Upper lobe of left lung (tissue), 6 donors: ENCODE measurements at places on chromosomes 16 and 17. TPM values are rescaled to one million over a fixed set of nuclear protein-coding genes. Genes with fewer than 3 reads are reported as not detected.

LPO gene
- not detected for total RNA-seq

CHRNE gene
- total RNA-seq, result 1.7 TPM

TP53TG3 gene
- not detected for total RNA-seq

PABPN1L gene
- not detected for total RNA-seq

CNTNAP4 gene
- total RNA-seq, result not detected

ABCC12 gene
- total RNA-seq, result 0.79 TPM

TLK2 gene
- total RNA-seq, result 56.6 TPM

EVI2B gene
- total RNA-seq, result 90.0 TPM

DNA sequence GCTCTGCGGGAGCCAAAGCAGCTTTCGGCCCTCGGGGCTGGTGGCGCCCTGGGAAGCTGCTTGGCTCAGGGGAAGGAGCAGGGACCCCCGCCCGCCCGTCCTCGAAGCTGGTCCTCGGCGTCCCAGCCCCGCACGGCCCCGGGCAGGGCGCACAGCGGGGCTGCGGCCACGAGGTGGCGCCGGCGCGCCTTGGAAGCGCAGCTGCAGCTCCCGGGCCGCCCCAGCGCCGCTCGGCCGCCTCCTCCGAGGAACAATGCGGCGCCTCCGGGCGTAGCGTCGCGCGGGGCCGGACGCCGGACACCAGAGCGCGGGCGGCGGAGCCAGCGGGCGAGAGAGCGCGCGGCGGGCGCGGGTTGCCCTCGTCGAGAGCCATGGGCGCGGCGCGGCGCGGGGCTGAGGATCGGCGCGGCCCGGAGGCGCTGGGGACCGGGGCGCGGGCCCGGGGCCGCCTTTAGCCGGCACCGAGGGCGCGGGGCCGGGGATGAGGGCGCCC lies at the start of gene MGAT5B:
TSS of gene MGAT5B (plus strand) at position 229 of the 493 bp plus-strand sequence. CDS start 626 bp downstream, outside the sequence.
- peak; percentile 67 for DNase-seq

- DNase-seq, result no peak
These were observed 6.4 kb downstream of the C16orf86 start for GRCh38 chr16:67672739-67673662.

GRCh38 chr16:82017911-82018568 lies 6.8 kb upstream of the SDR42E1 start:
- no peak for DNase-seq

DNA sequence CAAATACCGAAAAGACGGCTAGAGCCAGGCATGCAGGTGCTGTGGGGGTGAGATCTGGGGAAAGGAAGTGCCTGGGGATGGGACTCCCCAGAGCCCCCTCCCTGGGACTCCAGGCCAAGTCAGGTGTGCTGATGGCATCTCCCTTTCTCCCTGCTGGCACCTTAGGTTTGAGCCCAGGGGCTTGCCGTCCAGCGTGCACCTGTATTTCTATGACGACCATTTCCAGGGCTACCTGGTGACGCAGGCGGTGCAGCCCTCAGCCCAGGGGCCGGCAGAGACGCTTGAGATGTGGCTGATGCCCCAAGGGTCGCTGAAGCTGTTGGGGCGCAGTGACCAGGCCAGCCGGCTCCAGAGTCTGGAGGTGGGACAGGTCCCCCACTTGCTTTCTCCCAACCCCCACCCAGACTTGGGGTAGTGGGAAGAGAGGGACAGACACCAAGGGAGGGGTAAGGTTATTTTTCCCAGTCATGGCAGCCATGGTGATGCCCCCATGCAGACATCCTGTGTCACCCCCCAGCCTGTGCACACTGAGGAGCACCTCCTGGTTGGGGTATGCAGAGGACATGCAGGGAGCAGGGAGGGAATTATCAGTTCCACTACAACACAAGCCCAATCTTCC lies 11.1 kb downstream of the XYLT2 start:
- peak; percentile 66 for DNase-seq

- no peak for DNase-seq
These were observed 12.9 kb upstream of the MYO18A start for GRCh38 chr17:29193146-29193545.

GRCh38 chr17:73641826-73642600 lies 2.2 kb downstream of the SDK2 start:
- DNase-seq, result no peak

GRCh38 chr17:54013072-54013471 lies 190.3 kb downstream of the KIF2B start:
- DNase-seq, result no peak

DNA sequence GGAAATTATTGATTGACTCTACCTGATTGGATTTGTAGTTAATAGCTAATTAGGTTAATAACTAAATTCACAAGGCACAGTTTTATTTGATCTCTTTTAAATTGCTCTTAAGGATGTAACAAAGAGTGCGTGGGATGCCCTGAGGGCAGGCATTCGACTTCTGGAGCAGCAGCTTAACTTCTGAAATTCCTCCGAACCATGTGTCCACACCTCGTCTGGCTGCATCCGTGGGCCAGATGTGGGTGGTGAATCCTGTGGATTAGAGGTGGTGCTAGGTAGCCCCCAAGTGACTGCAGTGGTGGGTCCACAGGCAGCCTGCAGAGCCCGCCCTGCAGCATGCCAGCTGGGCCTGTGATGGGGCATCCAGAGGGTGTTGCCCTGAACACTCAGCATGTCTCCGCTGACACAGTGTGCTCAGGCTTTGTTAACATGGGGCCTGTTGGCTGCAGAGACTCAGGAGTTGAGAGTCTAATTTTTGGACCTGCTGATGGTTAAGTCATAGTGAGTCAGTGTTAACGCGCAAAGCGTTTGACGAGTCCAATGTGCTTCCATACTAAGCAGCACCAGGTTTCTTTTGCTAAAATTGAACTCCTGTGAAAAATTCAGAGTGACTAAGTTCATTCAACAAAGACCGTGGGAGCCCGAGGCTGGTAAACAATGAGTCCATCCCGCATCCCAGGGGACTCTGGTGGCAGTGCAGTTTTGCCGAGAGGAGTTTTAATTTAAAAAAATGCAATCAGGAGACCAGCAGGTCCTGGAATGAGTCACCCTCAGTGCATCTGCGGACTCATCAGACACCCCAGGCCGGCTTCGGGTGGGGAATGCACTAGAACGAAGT lies 3.8 kb upstream of the NPB start:
- no peak for DNase-seq

- DNase-seq, result no peak
These were observed 124.3 kb downstream of the SOCS1 start for GRCh38 chr16:11131706-11132105.

- DNase-seq, result no peak
These were observed 9.5 kb upstream of the DHRS13 start for GRCh38 chr17:28912281-28912937.

DNA sequence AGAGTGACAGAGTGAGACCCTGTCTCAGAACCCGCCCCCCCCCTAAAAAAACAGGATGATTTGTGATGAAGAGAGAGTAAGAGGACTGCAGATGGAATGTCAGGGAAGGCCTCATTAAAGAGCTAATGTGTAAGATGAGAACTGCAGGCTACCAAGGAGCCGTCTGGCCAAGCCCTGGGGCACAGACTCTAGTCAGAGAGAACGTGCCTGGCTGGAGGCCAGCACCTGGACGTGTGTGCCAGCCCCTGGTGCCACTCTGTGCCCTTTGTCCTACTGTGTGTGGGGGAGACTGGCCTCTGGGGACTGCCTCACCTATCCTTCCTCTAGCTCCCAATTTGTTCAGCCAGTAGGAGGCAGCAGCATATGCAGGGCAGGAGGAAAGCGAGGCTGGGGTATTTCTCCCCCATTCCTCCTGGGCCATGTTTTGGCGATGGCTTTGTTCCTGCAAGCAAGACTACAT lies 37.1 kb downstream of the KNOP1 start:
- no peak for DNase-seq

- no peak for DNase-seq
These were observed 2.6 kb upstream of the N4BP1 start for GRCh38 chr16:48612611-48613010.

DNA sequence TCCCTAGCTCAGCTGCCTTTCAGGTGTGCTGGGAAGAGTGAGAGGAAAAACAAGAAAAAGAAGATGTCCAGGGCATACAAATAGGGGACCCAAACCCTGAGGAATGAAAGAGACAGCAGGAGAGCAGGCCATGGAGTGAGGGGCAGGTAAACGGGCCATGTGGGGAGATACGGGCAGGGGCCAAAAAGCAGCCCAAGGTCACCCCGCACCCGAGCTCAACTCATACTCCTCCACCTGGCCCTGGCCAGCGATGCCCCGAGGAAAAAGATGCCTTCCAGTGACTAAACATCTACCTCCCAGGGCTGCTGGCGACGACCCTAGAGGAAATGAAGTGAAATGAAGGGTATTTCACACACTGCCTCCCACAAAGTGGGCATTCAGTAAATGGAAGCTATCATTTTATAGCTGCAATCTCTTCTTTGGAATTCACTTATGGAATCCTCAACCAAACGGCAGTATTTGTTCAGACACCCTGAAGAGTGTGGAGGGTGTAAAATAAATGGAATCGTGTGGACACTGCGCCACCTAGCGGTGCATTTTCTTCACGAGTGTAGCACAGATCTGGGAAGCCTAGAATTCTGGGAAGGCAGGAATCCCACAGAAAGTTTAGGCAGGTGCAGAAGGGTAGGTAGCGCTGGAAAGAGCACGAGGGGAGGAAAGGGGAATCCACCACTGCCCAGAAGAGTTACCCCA lies 14.9 kb downstream of the ELAC2 start:
- no peak for DNase-seq

GRCh38 chr17:82065638-82066303 lies at the start of gene DUS1L:
Gene DUS1L, minus strand, starts transcription at chr17:82065804. Its CDS starts 745 bp downstream, at chr17:82065059.
- peak; percentile 96 for DNase-seq

GRCh38 chr16:53094013-53094630 lies 39.3 kb downstream of the CHD9 start:
- DNase-seq, result peak; percentile 90

GRCh38 chr17:75194879-75195278 lies 10.6 kb upstream of the NUP85 start:
- no peak for DNase-seq
